ENCODE measurements at places on chromosomes 2 and 18.

DNA sequence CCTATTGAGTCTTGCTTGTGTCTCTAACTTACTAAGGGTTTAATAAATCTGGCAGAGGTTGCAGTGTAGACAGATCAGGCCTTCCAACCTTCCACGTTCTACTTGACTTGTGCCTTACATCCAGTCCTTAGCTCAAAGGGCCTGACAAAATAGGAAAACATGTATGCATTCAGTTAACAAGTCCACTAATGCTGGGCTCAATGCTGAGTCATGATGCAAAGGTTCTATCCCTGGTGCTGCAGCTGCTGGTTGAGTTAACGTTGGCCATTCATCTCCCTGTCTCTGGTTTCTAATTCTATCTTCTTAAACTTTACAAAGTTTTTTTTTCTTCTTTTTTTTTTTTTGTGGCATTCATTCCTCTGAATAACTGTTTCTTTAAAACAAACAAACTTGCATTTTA is 46.3 kb upstream of the ITGB6 start:
- no peak for DNase-seq

DNA sequence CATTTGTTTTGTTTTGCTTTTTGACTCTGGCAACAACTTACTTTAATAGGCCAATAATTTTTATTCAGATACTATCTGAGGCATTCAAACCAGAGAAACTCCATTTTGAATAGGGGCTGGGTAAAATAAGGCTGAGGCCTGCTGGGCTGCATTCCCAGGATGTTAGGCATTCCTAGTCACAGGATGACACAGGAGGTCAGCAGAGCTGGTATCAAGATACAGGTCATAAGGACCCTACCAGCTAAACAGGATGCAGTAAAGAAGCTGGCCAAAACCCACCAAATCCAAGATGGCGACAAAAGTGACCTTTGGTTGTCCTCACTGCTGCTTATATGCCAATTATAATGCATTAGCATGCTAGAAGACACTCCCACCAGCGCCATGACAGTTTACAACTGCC is 102.2 kb upstream of the XPO1 start:
- no peak for DNase-seq

- DNase-seq, result no peak
Observed at GRCh38 chr2:85243101-85244072, 84.4 kb downstream of the TGOLN2 start.

- DNase-seq, result no peak
Observed at GRCh38 chr2:129585760-129586159, 393.7 kb upstream of the RAB6C start.

- DNase-seq, result no peak
Observed at GRCh38 chr18:48815179-48815515, 135.6 kb downstream of the SMAD7 start.

- DNase-seq, result no peak
Observed at GRCh38 chr2:8848328-8849100, 11.1 kb upstream of the KIDINS220 start.

GRCh38 chr2:105418522-105418921 is 19.7 kb upstream of the FHL2 start:
- no peak for DNase-seq

- DNase-seq, result no peak
Observed at GRCh38 chr2:67930156-67930555, 132.6 kb downstream of the C1D start.
